ENCODE measurements at places on chromosomes 16 and 17.
A peak's percentile ranks its signal among the peaks of the same experiment; 100 is the strongest.

DNA sequence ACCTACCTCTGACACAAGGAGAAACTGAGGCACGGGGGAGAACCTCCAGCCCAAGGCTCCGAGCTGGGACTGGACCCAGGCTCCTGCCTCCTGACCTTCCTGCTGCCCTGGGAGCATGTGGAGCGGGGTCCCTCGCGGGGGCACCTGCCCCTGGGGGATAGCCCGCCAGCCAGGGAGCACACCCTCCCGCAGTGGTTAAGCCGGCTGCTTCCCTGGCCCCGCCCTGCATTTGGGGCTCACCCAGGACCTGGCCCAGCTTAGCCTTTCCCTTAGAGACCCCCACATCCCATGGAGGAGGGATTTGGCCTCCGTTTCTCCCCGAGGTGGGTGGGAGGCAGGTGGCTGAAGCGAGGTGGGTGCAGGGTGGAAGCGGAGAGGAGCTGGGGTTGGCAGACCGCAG, 1.8 kb upstream of the CDH15 start:
- no peak for DNase-seq

- peak; percentile 14 for DNase-seq
Observed at GRCh38 chr17:3843935-3844516, 2.0 kb downstream of the NCBP3 start.

DNA sequence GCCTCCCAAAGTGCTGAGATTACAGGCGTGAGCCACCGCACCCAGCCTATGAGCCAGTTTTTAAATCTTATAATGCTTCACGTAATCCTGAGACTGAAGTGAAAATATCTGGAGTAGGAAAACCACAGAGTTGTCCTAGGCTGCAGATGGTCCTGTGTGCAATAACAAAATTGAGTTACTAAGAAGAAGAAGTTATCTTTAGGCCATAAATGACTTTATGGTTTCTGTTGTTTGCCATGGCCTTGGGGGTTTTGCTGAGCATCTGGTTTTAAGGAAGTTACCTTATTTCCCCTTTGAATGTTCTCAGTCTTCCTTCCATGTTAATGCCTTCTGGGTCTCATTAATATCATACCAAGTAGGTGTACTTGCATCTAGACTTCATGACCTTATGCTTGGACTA, 16.5 kb downstream of the NMT1 start:
- no peak for DNase-seq

GRCh38 chr17:62321451-62321850, 58.9 kb upstream of the EFCAB3 start:
- no peak for DNase-seq

- DNase-seq = no peak
Observed at GRCh38 chr17:10328971-10329923, 43.6 kb downstream of the MYH13 start.

DNA sequence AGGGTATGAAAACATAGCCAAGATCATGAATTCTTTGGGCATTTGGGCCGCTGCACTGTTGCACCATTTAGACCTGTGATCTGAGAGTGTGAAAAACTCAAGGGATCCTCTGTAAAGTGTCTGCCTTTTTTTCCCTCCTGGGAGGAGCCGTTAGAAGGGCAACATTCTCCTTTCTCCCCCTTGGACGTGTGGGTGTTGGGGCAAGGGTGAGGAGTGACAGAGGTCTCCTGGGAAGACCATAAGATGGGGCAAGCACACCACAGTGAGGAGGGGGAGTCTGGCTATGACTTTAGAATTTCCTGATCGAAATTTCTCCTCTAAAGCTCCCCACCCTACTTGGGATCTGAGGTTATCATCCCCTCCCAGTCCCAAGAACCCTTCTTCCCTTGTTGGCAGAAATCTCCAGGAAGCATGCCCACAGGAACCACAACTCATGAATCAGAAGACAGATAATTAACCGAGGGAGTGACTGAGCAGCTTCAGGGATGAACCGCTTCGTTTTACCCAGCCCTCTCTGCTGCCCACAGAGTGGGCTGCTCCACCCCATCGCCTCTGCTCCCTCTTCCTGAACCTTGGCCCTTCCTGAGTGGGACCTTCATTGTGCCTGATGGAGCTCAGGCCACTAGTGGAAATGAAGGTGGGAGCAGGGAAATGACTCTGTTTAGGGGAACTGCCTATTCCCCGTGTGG, 4.2 kb downstream of the ITGB3 start:
- DNase-seq = no peak

- DNase-seq = no peak
Observed at GRCh38 chr17:38603786-38604478, 1.8 kb downstream of the SRCIN1 start.

- no peak for DNase-seq
Observed at GRCh38 chr16:89187032-89187769, 13.1 kb downstream of the SLC22A31 start.
